Activated naive CD8-positive, alpha-beta T cell treated with anti-CD3 and anti-CD28 coated beads for 36 hours (primary cell): ENCODE measurements at places on chromosomes 2 and 18. TPM values are rescaled to one million over a fixed set of nuclear protein-coding genes. Genes with fewer than 3 reads are reported as not detected.

DNA sequence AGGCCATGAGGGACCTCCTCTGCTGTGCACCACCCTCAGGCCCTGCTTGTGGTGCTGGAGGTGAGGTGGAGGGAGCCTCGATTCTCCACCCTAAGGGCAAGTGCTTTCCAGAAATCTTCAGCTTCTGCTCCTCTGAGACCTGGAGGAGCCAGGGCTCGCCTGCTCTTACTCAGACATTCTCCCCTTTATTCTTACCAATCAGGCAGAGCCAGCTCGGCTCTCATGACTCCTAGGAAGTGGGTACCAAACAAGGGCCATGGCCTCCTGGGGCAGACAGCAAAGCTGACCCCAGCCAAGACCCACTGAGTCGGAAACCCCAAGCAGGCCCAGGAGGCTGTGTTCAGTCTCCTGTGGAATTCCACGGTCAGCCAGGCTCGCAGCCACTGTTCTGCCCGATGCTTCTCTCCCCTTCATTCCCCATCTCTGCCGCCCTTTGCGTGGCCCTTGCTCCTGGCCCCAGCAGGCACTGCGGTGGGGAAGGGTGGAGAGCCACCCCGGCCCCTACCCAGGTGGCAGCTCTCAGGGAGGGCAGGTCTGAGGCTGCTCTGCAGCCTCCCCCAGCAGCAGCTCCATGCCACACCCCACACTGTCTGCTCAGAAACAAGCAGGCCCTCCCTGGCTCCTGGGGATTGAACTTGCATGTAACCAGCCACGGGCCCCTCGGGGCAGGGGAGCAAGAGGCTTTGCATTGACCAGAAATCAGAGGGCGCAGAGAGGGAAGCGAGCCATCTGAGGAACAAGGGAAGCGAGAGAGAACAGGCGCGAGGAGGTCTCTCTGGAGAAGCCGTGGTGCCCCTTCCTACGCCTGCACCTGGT, 24.0 kb downstream of the HS1BP3 start:
- no peak for DNase-seq

- DNase-seq, result no peak
Observed at GRCh38 chr2:159468257-159468656, 148.1 kb downstream of the BAZ2B start.

DNA sequence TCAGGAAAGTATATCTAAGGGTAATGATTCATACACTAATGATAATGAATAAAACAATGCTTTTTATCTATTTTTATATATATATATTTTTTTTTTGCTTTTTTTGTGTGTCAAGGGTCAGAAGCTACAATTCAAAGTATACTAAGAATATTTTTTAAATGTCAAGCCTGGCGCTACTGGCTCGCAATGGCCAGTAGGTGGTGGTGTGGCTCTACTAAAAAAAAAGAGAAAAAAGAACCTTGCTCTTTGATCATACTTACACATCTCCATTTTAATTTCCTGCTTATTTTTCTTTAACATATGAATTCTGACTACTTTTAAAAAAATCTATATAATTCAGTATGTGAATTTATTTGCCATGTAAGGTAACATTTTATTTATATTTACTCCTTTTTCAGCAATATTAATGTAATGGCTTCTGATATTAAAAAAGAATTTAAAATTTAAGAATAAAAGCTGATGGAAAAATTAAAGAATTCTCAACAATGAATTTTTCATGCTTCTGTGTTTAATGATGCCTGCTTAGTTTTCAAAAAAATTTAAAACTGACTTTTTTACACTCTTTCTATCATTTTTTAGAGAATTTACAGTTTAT, 232.9 kb downstream of the GULP1 start:
- DNase-seq, result peak; percentile 10

- DNase-seq, result no peak
Observed at GRCh38 chr18:9659499-9660375, 45.4 kb upstream of the PPP4R1 start.

The SIX3 gene
- not detected for total RNA-seq

The CLK1 gene
- total RNA-seq, result 70.2 TPM
